ENCODE measurements at places on chromosomes 2 and 18.

DNA sequence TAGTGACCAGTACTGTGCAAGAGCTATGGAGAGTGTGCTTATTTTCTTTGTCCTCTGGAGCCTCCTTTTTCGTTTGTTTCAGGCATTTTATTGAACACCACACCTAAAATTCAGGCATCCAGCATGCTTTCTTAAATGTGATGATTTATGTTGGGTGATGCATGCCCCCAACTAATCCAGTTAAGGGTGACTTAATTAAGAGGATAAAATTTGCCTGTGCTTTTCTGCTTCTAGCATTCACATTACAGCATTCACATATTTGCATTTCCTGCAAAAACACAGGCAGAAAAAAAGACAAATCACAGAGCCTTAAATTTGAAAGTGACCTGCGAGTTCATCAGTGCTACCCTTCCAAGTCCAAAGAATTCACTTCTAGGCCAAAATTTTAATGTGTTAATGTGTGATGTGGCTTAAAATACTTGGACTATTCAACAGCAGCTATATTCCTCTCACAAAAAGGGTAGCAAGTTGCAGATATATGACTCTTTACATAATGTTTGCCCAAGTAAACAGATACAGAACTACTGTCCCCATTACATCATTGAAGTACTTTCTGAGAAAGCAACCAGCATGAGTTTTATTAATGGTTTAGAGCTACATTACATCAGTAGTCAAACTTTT lies 286.5 kb downstream of the THSD7B start:
- no peak for DNase-seq

GRCh38 chr18:28147674-28148171 lies 29.2 kb downstream of the CDH2 start:
- DNase-seq, result no peak

DNA sequence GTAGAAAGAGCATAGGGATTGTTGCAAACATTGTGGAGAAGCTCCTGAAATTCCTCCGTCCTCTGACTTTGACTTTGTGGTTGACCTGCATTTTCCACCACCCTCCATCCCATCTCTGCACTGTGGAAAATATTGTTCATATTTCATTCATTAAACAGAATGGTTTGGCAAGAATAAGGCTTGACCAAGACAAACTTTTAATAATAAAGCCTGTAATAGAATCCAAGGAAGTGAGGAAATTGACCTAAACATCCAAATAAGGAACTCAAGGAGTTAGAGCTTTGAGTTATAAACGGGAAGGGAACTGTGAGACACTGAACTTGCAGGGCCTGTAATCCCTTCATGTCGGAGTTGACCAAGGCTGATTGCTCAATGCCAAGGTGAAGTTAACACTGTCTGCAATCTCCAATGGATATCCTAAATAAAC lies 115.2 kb downstream of the GFPT1 start:
- no peak for DNase-seq

GRCh38 chr2:36366491-36367120 lies 11.0 kb downstream of the CRIM1 start:
- no peak for DNase-seq

GRCh38 chr2:101253703-101254450 lies 1.2 kb downstream of the CNOT11 start:
- no peak for DNase-seq

DNA sequence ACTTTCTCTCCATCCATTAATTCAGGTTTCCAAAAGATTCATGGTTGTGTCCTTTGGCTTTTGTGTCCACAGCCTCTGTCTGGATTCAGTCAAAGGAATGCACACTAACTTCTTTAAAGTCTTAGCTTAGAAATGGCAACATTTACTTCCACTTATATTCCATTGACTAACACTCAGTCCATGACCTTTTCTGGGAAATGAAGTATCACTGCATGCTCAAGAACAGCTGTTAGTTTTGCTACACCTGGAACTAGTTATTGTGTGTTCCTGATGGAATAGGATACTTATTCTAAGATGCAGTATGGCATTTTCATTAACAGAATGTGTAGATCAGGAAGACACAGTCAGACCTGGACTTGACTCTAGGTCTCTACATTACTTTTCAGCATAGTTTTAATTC lies 88.8 kb downstream of the KYNU start:
- DNase-seq, result no peak

- DNase-seq, result no peak
These were observed 5.6 kb downstream of the METTL5 start for GRCh38 chr2:169819106-169819505.

DNA sequence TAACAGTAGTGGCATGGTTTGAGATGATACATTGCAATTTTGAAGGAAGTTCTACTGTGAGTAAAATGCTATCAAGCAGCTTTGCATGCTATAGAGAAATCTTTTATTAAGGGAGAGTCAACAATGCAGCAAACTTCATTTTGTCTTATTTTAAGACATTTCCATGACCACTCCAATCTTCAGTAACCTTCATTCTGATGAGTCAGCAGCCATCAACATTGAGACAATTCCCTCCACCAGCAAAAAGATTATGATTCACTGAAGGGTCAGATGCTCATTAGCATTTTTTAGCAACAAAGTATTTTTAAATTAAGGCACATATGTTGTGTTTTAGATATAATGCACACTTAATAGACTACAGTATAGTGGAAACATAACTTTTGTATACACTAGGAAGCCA lies 235.7 kb downstream of the DSC3 start:
- DNase-seq, result no peak

GRCh38 chr2:157747695-157748370 lies 119.2 kb upstream of the ACVR1C start:
- no peak for DNase-seq

- DNase-seq, result no peak
These were observed 25.3 kb upstream of the RUFY4 start for GRCh38 chr2:218043701-218044109.

- DNase-seq, result no peak
These were observed 15.5 kb downstream of the CACNB4 start for GRCh38 chr2:152083202-152083875.

DNA sequence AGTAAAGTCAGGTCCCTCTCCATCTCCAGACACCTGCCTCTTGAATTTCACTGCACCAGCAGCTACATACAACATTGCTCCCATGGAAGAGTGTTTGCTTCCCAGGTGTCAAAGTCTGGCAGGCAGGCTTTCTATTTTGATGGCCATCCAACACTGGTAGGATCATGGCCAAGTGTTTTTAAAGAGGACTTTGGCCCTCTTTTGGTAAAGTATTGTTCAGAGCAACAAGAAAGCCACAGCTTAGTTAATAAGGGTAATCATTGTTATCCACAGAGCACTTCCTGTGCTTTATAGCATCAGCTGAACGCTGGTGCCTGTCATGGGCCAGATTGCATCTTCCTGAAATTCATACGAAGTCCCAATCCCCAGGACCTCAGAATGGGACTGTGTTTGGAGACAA lies 133.2 kb downstream of the NCK2 start:
- no peak for DNase-seq

DNA sequence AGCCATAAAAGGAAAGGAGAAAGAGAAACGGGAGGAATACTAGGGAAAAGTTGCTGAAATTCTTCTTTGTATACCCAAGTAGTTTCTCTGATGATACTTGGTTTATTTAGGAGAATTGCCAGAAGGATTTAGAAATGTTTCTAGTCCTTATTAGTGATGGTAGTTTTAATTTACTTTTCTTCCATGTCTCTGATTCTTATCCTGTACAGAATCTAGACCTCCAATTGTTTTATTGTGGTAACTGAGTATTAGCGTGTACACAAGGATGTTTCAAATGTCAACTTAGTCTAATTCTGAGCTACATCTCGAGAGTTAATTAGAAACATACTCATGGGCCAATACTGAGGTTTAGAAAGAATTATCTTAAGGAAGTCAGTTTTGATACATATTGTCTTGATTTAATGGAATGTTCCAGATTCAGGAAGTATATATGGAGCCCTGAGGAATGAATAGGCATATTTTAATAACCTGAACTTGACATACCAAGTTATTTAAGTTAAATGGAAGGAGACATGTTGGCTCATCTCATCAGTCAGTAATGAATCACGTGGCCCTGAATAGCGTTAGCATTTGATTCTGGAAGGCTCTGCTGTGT lies 219.6 kb downstream of the LTBP1 start:
- no peak for DNase-seq

GRCh38 chr18:76314015-76314414 lies 181.0 kb downstream of the ZNF516 start:
- no peak for DNase-seq

DNA sequence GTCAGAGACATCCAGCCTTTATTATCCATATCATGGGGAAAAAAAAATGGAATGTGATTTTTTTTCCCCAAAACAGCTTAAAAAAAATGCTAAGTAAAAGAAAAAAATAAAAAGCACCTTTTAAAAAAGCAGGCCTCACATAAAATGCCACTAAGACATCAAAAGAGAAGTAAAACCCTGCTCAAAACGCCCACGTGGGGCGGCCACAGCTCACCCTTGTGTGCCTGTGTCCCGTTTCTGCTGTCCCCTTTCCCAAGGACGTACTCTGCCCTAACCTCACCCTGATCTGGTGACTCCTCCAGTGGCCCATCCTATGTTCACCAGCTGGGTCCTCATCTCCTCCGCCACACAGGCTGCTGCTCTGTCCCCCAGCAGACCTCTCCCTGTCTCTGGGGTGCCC lies 125.4 kb downstream of the NEDD4L start:
- no peak for DNase-seq

- DNase-seq, result no peak
These were observed 324.4 kb downstream of the ALK start for GRCh38 chr2:29597035-29597434.

DNA sequence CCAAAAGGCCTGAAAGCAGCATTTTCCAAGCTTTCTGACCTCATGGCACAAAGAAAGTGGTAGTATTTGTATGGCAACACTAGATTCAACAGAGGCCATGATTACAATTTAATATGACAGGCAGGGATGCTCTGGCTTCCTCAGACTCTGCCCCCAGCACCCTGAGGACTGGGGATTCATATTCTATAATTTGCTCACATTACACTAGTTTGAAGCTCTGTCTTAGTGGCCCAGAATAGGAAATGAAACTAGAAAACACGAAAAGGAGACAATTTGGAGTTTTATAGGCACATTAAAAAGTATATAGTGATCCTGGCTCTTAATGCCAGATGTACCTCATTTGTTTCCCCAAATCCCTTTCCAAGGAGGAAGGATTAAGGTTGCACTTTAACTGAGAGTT lies 173.0 kb upstream of the STK17B start:
- DNase-seq, result no peak

DNA sequence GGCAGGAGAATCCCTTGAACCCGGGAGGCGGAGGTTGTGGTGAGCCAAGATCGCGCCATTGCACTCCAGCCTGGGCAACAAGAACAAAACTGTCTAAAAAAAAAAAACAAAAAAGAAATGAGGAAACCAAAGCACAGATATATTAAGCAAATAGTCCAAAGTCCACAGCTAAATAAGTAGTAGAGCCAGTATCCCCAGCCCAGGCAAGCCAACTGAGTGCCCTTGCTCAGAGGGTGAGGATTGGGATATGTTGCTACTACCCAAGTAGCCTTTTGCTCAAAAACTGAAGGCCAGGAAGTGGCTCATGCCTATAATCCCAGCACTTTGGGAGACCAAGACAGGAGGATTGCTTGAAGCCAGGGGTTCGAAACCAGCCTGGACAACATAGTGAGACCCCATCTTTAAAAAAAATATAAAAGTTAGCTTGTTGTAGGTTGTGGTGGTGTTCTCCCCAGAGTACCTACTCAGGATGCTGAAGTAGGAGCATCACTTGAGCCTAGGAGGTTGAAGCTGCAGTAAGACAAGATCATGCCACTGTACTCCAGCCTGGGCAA lies 5.4 kb downstream of the CFAP36 start:
- DNase-seq, result no peak

GRCh38 chr2:239495175-239495574 lies 94.4 kb upstream of the HDAC4 start:
- DNase-seq, result no peak

GRCh38 chr18:40415821-40416220 lies 1539.2 kb upstream of the PIK3C3 start:
- DNase-seq, result no peak

DNA sequence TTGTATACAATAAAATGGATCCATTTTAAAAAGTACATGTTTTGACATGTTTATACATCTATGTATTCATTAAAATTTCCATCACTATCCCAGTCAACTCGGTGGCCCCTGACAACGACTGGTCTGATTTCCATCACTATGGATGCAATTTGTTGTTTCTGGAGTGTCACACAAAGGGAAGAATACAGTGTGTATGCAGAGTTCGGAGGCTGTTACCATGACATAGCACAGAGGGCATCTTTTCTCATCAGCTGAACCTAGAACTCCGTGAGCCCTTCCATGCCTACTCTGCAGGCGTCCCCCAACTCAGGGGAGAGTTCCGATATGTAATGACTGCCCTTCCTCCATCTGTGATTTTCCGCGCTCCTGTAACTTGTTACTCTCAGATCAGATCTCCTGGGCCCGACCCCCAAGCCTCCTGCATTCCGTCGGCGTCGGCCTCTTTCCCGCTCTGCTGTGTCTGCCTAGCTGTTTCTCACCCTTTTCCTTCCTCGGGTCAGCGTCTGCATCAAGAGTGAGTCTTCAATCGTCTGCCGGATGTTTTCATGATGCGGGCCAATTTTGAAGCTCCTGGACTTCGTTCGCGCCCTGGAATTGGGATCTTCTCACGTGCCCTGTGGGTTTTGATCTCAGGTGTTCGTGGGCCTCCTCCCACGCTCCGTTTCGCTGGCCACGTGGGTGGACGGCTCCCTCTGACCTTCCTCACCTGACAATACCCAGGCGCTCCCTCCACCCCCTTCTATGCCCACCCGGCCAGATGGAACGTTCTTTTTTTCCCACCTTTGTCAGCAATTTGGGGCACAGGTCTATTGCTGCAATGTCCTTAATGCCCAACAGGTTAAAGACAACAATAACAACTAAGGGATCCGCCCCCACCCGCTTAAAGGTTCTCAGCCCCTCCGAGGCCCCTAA lies 161.0 kb downstream of the TWIST2 start:
- no peak for DNase-seq

DNA sequence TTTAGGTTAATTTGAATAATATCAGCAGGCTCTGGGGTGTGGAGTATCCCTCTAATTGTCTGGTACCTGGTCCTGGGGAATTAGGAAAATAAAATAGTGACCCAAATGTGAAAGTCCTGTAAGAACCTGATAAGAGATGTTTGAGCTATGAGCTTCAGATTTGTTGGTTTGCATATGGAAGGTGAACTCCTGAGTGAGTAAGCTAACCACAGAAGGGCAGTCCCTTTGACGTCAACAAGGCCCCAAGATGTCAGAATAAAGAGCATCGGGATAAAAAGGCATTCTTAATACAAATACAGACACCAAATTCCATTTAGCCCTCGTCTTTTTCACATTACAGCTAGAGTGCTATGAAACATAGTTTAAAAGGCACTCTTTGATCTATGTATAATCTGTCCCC lies 1366.3 kb upstream of the TMEFF2 start:
- no peak for DNase-seq

DNA sequence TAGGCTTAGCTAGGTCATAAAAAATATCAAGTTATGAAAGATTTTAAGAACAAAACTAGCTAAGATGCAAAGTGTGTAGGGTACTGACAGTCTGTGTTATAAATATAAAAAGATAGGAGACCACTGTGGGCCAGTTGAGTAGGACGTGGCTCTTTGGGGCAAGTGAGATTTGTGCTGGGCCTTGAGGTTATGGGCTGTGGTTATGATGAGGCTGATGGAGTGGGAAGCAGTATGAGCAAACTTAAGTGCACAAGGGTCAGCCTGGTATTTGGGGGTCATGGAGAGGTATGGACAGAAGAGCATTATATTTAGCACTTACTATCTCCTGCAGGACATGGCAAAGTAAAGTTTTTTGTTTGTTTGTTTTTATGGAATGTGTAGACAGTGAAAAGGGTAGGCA lies 70.1 kb downstream of the SETBP1 start:
- no peak for DNase-seq

GRCh38 chr2:232502911-232503808 lies 15.5 kb upstream of the ECEL1 start:
- DNase-seq, result no peak

GRCh38 chr2:60213865-60214625 lies 339.4 kb downstream of the BCL11A start:
- DNase-seq, result no peak

Measured in NCI-H2081 treated with DMSO at 0.1 percent for 48 hours (cell line).